ENCODE measurements at places on chromosomes 1 and 21.

GRCh38 chr1:113103977-113104376 is 31.0 kb downstream of the LRIG2 start:
- no peak for DNase-seq

DNA sequence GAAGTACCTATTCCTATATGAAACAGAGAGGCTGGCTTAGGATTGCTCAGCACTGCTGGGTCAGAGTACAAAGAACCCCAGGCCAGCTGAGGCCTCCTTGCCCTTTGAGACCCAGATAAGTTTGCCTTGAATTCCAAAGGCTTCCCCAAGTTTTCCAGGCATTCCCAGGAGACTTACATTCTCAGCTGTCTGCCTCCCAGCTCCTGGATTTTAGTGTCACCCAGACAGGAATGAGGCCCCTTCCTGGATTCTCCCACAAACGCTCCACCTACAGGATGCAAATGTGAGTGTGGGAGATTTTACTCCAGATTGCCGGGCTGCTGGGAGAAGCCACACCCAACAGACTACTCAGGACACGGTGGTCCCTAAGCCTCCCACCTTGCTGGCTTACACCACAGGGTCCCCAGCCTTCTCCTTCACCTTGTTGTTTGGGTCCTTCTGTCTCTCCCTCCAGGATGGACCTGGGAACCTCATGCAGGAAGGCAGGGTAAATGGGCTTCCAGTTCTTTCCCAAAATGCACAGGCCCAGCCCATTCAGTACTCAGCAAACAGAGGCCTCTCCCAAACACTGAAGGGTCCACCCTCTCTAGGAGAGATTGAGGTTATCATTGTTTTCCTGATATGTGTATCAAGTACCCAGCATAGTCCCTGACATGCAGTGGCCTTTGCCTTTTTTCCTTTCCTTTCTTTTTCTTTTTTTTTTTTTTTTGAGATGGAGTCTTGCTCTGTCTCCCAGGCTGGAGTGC is 10.6 kb downstream of the RHBG start:
- DNase-seq = no peak

- DNase-seq = no peak
Measured at GRCh38 chr1:4880626-4881025, 226.2 kb downstream of the AJAP1 start.

GRCh38 chr1:165173409-165173808 is 183.1 kb downstream of the LMX1A start:
- DNase-seq = no peak

DNA sequence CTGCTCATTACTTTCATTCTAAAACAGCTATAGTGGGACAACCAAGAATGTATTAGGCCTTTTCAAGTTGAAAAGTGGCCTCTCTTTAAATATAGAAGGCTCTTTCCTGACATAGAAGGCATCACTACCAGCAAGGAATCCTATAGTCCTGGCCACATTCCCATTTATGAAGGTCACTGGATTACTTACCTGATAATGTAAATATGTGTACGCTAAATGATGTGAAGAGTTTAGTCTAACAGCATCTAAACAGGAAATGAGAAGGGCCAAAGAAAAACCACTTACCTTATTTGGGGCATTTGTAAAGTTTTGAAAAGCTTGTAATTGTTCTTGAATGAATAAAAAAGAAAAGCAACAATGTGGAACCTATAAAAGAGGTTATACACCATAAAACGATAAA is 24.7 kb downstream of the PRKACB start:
- DNase-seq = no peak

GRCh38 chr1:243414152-243414494 is 158.3 kb downstream of the SDCCAG8 start:
- no peak for DNase-seq

GRCh38 chr21:44418108-44418875 is 37.0 kb upstream of the LRRC3 start:
- no peak for DNase-seq

GRCh38 chr1:115829947-115830346 is 11.0 kb downstream of the NHLH2 start:
- no peak for DNase-seq

DNA sequence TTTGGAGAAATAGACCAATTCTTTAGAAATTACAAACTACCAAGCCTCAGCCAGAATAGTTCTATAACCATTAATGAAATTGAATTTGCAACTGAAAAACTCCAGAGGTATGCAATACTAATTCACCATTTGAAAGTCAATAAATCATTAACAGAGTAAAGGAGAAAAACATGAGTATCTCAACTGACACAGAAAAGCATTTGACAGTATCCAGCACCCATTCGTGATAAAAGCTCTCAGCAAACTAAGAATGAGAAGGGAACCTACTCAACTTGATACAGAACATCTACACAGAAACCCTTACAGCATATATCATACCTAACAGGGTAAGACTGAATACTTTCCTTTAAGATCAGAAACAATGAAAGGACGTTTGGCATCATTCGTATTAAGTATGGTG is 54.3 kb downstream of the ST6GALNAC5 start:
- no peak for DNase-seq

GRCh38 chr1:229696385-229696784 is 70.3 kb downstream of the URB2 start:
- no peak for DNase-seq

- DNase-seq = no peak
Measured at GRCh38 chr1:205447457-205448341, 8.1 kb downstream of the BLACAT1 start.

DNA sequence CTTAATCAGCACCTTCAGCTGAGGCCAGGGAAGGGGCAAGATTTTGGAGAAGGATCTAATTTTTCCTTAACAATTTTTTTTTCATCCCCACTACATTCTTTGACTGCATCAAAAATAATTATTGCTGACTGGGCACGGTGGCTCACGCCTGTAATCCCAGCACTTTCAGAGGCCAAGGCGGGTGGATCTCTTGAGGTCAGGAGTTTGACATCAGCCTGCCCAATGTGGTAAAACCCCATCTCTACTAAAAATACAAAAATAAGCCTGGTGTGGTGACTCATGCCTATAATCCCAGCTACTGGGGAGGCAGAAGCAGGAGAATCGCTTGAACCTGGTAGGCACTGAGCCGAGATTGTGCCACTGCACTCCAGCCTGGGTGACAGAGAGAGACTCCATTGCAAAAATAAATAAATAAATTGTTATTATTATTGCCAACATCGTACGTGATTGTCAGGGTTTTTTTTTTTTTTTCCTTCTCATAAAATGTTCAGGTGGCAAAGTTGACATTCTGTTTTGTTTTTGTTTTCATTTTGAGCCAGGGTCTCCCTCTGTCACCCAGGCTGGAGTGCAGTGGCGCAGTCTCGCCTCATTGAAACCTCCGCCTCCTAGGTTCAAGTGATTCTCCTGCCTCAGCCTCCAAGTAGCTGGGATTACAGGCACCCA is 37.3 kb upstream of the MORC3 start:
- no peak for DNase-seq

DNA sequence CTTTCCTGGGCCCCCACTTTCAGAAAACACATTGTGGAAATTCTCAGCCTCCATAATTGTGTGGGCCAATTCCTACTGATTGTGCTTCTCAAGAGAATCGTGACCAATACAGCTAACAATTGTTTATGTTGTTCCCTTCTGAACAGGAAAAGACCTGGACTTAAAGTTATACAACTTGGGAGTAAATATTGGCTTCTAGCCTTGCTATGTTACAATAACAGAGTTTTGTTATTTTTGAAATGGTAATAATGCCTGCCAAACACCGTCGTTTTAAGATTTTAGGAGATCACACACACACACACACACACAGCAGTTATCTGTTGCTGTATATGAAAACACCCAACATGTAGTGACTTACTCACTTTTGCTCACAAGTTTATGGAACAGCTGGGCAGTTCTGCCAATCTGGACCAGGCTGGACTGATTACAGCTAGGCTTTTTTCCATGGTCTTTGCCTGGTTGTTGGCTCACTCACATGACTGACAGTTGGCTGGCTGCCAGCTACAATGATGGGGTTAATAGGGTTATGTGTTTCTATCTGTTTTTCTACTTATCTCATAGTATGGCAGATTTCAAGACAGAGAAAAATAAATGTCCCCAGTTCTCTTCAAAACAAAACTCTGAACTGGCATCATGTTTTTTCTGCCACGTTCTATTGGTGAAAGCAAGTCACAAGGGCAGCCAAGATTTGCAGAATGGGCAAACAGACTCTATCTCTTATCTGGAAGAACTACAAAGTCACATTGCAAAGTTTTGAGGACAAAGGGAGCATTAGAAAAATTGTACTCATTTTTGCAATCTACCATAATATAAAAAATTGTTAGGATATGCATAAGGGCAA is 447.5 kb downstream of the NEGR1 start:
- no peak for DNase-seq

- DNase-seq = no peak
Measured at GRCh38 chr1:36086529-36087232, 2.0 kb upstream of the ADPRS start.

DNA sequence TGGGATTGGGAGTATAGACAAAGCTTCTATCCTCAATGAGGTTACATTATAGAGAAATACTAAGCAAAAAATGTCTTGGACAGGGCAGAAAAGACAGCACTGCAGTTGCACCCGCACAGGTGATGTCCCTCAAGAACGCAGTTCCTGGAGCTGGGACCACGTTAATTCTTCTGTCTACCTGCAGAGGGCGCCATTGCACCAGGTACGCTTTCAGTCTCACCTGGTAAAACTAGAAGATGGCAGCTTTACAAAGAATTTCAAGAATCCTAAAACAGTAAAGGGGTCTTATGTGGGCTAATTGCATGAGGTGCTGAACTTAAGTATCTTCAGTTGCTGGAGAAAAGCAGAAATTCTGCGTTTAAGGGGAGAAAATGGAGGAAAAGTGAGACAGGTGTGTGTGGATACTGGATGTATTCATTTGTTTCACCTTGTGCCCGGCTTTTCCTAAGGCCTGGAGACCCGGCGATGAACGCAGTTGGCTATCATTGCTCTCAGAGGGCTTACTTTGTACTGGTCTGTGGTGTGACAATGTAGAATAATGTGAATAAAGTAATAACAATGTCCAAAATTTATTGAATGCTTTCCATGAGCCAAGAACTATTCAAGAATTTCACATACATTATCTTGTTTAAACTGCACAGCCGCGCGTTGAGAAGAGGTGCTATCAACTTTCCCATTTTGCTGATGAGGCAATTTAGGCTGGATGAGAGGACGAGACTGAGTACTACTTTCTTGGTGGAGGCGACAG is 276.3 kb upstream of the GREM2 start:
- no peak for DNase-seq

Measured in stimulated activated CD4-positive, alpha-beta T cell treated with anti-CD3 and anti-CD28 coated beads, Interleukin-4, amount 100 ng/mL, for 24 hours (primary cell).